ENCODE measurements at places on chromosomes 2 and 18.

DNA sequence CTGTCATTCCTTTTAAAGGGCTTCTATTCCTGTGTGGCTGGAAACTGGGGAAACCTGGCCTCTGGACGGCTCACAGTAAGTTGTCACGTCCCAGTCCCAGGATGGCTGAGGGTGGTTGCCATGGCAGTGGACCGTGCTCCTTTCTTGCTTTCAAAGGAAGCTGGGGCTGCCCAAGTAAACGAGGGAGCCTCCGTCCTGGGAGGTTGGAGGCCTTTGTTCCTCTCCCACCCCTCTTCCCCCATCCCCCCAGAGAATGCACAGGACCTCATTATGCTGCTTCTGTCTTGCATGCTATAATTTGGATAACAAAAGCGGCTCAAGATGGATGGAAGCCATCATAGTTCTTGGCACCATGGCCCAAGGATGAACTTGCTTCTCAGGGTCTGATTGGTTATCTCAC, 325.5 kb upstream of the HS6ST1 start:
- DNase-seq, result no peak

DNA sequence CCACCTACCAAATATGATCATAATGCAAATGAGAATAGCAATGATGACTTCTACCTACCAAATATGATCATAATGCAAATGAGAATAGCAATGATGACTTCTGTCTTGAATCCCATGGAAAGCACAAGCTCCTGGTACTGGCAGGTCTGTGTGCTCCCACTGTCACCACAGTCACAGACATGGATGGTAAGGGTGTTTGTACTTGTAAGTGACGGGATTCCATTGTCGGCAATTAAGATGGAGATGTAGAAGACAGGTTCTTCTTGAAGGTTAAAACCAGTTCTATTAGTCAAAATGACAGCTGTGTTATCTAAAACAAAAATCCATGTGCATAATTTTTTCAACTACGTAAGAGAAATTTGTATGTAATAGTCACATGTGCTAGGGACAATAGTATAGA, 95.0 kb downstream of the CDH19 start:
- no peak for DNase-seq

GRCh38 chr2:39881494-39881893, 102.4 kb upstream of the THUMPD2 start:
- DNase-seq, result no peak

DNA sequence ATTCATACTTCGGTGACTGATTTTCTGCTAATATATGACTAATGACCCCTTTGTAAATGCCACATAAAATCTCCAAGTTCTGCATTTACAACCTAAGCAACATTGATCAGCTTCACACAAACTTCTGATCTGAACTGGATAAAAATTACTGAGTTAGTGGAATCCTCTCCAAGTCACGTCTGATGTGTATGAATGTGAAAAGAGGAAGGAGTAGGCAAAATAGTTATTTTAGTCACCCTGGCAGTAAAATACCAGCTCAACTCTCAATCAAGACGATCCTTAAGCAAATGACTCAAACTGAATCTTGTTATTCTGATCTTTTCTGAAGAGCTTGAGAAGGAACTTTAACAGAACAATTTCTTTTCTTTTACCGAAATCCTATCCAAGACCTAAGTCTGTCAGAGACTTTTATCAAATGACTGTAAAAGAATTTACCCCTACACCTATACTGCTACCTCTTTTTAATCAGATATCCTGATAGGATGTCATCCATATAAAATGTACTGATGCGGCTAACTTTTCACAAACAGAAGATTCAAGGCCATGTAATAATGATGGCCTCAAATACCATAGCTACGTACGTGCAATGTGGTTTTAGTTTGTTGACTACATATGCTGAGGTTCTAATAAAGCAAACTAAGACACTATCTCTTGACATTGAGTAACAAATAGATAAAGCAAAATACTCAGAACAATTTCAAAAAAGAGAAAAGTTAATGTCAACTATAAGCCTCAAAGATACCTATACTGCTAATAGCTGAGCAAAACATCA, 23.7 kb downstream of the CUL3 start:
- no peak for DNase-seq

GRCh38 chr2:47483191-47483590, 80.2 kb downstream of the MSH2 start:
- DNase-seq, result no peak

GRCh38 chr2:7479603-7480002, 562.4 kb downstream of the RNF144A start:
- no peak for DNase-seq

- no peak for DNase-seq
Measured at GRCh38 chr2:237482485-237482884, 4.6 kb upstream of the MLPH start.

DNA sequence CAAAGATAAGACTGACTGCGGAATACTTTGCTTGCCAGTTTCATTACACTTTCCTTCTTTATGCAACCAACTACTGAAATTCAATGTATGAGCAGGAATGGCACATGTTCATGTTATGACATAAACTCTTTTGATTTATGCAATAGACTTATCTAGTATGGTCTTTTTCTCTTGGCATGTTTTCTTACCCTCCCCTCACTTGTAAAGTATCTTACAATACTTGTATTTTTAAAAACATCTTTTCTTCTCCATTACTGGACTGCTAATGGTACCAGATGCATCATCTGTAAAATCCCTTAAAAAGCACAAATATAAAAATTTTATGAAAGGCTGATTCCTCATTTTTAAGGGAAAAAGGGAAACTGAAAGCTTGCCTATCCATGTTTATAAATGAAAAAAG, 373.8 kb downstream of the ZEB2 start:
- DNase-seq, result no peak

- DNase-seq, result no peak
Measured at GRCh38 chr2:143489145-143489544, 359.9 kb downstream of the ARHGAP15 start.

- peak; percentile 43 for DNase-seq
Measured at GRCh38 chr2:70785137-70785911, 5.1 kb downstream of the FIGLA start.

- DNase-seq, result no peak
Measured at GRCh38 chr2:86292571-86293515, 44.6 kb downstream of the REEP1 start.

DNA sequence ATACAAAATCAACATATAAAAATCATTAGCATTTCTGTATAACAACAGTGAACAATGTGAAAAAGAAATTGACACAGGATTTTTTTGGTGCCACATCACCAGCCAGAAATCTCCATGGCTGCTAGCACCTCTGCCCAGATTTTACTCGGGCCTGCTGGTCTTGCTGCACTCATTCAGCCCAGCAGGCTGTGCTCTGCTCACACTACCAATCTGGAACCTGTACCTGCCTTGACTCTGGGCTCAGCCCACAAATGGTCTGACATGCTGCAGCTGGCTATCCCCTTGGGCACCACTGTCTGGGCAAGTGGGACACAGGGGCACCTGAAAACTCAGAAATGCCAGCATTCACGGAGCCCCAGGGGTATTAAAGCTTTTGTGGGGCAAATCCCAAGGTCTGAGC, 392.5 kb upstream of the NRXN1 start:
- no peak for DNase-seq

DNA sequence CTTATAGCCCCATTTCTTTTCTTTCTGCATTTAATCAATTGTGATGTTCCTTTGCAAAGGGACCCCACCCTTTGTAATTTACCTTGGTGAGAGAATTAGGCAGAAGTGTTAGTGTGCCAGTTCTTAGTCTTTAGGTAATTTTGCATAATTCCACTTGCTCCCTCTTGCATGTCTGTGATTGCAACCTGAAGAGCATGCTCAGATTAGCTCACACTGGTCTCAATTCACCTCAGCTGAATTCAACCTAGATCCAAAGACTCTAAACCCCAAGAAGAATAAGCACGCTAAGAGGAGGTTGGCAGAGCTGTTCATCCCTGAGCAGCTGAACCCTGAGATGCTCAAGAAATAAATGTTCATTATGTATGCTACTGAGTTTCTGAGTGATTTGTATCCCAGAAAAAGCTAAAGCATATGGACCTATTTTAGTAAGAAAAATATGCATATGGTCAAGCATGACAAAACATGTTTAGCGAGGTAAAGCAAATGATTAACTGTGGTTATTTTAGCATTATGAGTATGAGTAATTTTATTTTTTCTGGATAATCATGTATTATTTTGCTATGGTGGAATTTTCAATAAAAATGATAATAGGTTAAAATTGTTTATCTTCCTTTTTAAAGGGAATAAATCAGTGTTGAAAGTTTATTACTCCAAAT, 299.2 kb upstream of the ZSWIM2 start:
- DNase-seq, result no peak

- DNase-seq, result no peak
Measured at GRCh38 chr2:11695576-11695975, 25.6 kb upstream of the NTSR2 start.

DNA sequence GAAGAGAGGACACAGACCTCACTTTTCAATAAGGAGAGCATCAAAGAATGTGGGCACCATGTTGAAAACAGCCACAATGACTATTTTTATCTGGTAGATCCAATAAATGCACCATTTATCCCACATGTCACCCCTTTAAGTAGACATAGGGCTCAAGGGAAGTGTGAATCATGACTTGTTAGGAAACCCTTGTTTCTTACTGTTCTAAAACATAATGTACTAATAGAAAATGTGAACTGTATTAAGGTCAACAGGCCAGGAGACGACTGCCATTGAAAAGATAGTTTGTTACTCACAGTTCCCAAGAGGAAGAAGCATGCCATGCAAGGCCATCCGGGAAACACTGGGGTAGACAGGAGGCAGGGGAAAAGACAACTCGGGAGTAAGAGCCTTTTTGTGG, 137.7 kb downstream of the EN1 start:
- DNase-seq, result no peak

DNA sequence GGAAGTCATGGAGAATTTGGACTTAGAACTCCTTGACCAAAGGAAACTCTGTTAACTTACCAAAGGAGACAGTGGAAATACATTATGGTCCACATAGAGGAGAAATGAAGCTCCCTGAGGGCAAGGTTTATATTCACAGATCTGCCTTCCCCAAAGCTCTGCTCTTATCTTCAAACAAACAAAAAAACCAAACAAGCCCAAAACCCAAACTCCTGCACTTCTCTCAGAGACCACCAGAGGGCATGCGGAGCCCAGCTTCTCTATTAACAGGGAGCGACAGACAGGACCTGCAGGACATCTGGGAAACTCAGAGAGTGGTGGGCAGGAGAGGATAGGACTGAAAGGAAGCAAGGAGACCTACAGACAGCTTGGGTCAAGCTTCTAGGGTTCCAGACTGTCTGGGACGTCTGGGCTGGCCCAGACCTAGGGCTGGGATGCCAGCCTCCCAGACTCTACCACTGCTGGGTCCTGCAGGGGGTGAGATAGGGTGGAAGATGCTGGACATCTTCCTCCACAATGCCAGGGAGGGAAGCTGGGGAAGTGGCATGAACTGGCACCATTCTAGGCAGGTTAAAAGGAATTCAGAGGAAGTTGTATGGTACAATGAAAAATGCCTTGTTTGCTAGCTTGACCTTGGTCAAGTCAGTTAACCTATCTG, 4.0 kb upstream of the WNT10A start:
- DNase-seq, result peak; percentile 77

GRCh38 chr2:239997686-239998409, 27.3 kb downstream of the NDUFA10 start:
- DNase-seq, result no peak

- no peak for DNase-seq
Measured at GRCh38 chr18:44229693-44230108, 451.0 kb upstream of the SETBP1 start.

DNA sequence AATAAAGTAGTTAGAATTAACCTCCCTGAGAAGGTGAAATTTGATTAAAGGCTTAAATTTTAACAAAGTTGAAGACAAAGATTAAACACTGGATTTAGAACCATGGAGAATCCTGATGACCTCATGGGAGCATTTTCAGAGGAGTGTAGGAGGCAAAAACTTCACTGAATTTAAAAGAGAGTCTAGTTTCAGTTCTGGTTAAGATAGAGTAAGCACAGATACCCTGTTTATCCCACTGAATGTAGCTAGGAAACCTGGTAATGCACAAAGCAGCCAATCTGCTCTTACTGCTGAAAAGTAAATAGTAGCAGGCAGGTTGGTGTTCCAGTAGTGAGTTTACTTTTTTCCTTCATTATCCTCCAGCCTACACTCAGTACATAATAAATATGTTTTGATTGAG, 654.9 kb upstream of the SYT4 start:
- no peak for DNase-seq

GRCh38 chr18:46536215-46536874, 120.7 kb downstream of the LOXHD1 start:
- no peak for DNase-seq

DNA sequence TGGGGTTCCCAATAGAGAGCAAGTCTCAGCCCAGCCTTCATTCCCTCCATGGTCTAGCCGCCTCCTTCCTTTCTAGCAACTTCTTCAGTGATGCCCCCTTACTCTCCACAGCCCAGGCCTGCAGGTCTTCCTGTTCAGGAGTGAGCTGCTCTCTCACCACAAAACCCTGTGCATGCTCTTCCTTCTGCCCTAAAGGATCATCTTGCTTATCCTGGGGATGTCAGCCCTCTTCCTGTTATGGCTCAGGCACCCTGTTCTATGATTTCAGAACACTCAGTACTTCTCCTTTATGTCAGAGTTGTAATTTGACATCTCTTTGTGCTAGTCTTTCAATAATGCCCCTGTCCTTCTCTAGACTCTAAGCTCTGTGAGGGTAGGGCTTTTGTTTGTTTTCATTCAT, 19.4 kb downstream of the TMEM178A start:
- DNase-seq, result no peak

DNA sequence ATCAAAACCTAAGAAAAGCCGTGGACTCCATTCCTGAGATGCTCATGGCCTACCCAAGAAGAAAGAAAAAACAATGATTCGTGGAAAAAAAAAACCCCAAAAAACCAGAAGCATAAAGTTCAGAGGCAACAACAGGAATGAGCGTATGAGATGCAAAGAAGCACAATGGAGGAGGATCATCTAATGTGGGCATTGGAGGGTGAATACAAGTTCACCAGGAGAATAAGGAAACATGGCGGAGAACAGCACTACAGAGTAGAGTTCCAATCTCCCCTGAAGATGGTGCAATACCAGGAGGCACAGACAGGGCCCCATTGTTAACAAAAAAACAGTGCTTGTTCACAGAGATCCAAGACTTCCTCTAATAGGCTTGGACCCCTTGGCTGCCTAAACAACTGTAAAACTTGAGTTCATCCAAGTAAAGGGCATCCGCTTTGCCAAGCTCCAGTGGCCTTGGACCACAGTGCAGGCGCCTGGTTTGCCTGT, 337.2 kb downstream of the PDE11A start:
- DNase-seq, result no peak

DNA sequence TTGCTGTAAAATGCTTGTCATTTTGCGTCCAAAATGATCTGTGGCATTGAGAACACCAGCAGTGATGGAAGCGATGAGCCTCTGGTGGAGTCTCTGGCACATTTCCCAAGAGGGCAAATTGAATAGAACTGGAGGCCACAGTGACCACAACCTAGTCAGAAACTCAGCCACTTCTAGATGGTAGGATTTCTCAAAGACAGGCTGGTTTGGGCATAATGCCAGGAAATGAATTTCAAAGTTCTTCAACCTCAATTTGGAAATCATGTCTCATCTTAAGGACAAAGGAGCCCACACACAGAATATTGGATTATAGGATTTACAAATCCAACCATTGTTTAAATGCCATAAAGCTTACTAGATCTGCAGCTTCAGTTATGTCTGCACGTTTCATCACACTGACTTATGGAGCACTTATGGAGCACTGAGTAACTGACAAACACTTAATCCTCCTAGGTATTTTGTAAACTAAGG, 132.1 kb downstream of the COL6A3 start:
- DNase-seq, result no peak

- no peak for DNase-seq
Measured at GRCh38 chr18:13422541-13423147, 204.1 kb downstream of the LDLRAD4 start.

- no peak for DNase-seq
Measured at GRCh38 chr2:13193900-13194299, 477.2 kb downstream of the TRIB2 start.

Data from stimulated activated CD4-positive, alpha-beta T cell treated with anti-CD3 and anti-CD28 coated beads, Interleukin-2, amount 100 ng/mL, for 24 hours (primary cell).